ENCODE measurements at places on chromosomes 4 and X. TPM values are rescaled to one million over a fixed set of nuclear protein-coding genes. Genes with fewer than 3 reads are reported as not detected.

RASGEF1B gene
- total RNA-seq: under 0.01 TPM

GYG2 gene
- total RNA-seq: 9.3 TPM

DCAF16 gene
- total RNA-seq: 17.6 TPM

GC gene
- not detected for total RNA-seq
